Hematopoietic multipotent progenitor cell treated with erythropoietin and hydrocortisone succinate and interleukin-3 and kit ligand, for 15 days (in vitro differentiated cells): ENCODE measurements at places on chromosomes 5 and 9.

GRCh38 chr9:107706701-107707427 is 217.3 kb upstream of the KLF4 start:
- DNase-seq = no peak

- DNase-seq = no peak
Measured at GRCh38 chr5:135862744-135863143, 28.3 kb downstream of the SLC25A48 start.

DNA sequence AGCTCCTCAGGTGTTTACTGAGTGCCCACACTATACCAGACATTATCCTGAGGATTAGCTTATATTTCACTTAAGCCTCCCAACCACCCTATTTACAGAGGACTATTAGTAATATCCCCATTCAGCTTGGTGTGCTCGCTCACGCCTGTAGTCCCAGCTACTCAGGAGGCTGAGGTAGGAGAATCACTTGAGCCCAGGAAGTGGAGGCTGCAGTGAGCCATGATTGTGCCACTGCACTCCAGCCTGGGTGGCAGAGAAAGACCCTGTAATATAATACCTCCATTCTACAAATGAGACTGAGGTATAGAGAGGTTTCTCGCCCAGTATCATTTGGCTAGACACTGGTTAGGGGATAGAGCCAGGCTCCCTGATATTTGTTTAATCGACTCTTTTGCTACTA is 18.0 kb upstream of the MATR3 start:
- DNase-seq = no peak

GRCh38 chr5:102523541-102524175 is 24.9 kb upstream of the SLCO6A1 start:
- DNase-seq = no peak

DNA sequence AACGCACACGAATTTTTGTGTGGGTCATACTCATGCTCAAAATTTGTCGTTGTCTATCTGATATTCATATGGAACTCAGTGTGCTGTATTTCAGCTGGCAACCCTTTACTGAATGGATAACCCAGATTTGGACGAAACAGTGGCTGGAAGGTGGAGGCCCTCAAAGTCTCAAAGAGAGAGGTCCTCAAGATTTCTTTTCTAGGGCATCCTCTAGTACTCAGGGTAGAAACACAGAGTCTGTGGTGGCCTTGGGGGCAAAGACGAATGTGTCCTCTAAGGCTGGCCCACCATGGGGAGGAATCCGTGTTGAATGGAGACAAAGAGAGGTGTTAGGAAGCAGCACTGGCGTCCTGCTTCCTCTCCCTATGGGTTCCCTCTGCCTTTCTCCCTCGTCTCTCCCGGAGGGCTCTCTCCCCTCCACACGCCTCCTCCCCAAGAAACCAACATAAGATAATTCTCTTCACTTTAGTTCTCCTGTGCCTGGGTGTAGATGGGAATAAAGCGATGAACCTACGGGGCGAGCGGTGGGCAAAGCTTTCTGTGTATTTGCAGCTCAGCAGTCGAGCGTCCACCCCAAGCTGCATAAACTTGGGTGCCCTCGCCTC is 333.7 kb downstream of the CWC27 start:
- DNase-seq = peak; percentile 13
